NCI-H526 (cell line): ENCODE measurements at places on chromosomes 1 and 21.
A peak's percentile ranks its signal among the peaks of the same experiment; 100 is the strongest.

DNA sequence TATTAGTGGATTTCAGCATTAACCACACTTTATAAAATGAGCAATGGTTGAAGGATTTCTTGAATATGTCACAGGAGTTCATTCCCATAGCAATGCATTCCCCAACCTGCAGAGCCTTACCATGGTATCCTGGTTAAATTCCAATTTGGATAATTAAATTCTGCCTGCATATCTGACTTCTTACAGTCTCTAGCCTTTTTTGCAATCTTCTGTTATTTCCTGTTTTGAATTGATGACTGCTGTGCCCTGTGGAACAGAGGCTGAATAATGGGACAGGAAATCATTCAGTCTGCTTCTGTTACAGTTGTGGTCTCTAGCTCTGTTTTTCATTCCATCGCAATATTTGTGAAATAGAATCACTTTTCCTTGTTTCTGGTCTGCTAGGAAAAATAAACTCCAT, 1823.9 kb downstream of the PLA2G4A start:
- no peak for DNase-seq

GRCh38 chr1:8027748-8028570, 1.9 kb upstream of the ERRFI1 start:
- DNase-seq: no peak

DNA sequence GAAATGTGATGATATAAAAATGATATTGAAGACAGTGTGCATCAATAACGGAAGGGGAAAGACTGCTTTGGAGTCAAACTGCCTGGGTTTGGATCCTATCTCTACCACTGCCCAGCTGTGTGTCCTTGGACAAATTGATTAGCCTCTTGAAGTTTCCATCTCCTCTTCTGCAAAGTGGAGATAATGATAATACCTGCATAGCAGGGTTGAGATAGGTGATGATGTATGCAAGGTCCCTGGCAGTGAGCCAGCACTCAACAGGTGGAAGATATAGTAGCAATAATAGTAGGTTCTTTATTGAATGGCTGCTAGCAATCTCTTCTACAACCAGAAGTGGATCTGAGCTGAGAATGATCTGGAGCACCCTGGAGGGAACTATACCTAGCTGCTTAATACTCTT, 166.7 kb downstream of the MIS18A start:
- no peak for DNase-seq

GRCh38 chr1:197222025-197222685, 45.9 kb upstream of the CRB1 start:
- no peak for DNase-seq

GRCh38 chr21:33684923-33685560, 42.7 kb downstream of the ITSN1 start:
- DNase-seq: no peak

- no peak for DNase-seq
Measured at GRCh38 chr1:186849826-186850225, 21.1 kb downstream of the PLA2G4A start.

GRCh38 chr1:46219551-46220520, 16.7 kb downstream of the LURAP1 start:
- DNase-seq: no peak

GRCh38 chr1:101367630-101368029, 130.8 kb downstream of the S1PR1 start:
- DNase-seq: no peak

DNA sequence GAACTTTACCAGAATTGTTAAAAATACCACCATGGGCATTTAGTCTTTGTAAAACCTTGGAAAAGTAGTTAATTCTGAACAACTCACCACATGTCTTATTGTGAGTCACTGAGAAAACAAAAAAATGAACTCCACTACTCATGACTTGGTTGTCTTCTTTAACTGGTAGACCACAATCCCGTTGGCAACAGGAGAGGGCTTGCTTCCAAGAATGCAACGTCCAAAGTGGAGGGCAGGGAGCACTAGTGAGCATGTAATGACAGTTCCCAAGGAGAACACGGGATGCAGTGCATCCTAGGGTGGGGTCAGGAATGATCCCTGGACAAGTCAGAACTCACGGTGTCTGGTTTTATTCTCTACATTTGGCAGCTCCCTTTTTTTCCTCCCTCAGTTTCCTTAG, 15.2 kb upstream of the HMCN1 start:
- DNase-seq: peak; percentile 27

GRCh38 chr1:14915356-14916054, 238.0 kb upstream of the TMEM51 start:
- peak; percentile 61 for DNase-seq

GRCh38 chr1:94828251-94828650, 8.1 kb downstream of the SLC44A3 start:
- DNase-seq: no peak

DNA sequence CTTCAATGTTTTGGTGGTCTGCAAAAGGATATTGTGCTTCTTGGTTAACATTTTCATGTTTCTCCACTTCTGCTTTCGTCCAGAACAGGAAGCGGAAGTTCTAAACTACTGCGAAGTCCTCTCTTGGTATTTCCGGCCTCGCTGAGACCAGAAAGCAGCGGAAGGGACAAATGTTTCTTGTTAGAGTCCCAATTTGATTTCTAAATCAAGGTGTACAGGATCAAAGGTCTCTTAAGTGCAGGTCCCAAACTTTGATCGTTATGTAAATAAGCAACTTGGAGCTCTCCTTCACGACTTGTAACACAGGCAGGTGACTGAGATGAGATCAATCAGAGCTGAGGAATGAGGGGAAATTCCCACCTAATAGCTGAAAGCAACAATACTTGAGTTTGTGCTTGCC, 40.1 kb upstream of the HMCN1 start:
- DNase-seq: no peak
